Psoas muscle (tissue), 8 donors: ENCODE measurements at places on chromosomes 7 and 10.

DNA sequence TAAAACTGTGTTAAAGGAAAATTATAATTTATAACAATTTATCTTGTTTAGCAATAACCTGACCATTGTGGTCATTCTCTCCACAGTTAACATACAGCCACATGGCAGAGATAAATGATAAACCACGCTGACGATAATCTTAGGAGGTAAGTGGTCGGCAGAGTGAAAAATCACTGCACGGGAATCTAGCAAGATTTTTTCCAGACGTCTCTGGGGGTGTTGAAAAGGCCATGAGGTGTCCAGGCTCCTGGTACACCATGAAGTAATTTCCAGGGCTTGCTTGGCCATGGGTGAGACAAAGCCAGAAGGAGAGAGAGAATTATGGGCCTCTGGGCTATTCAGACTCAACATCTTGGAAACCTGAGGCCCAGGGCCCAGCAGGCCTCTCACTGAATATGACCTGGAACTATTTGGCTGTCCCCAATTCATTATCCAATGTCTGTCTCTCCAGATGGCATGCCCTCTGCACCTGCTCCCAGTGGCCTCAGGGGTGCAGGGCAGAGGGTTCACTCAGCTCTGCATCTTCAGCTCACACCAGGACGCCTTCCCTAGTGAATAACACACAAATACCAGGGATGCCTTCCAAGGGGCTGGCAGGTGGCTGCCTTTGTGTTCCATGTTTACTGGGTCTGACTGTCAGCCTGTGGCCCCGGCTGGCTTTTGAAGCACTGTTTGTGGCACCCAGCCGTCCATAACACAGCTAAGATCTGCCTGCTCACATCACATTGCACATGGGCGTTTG is 590.4 kb upstream of the PFKP start:
- no peak for DNase-seq

DNA sequence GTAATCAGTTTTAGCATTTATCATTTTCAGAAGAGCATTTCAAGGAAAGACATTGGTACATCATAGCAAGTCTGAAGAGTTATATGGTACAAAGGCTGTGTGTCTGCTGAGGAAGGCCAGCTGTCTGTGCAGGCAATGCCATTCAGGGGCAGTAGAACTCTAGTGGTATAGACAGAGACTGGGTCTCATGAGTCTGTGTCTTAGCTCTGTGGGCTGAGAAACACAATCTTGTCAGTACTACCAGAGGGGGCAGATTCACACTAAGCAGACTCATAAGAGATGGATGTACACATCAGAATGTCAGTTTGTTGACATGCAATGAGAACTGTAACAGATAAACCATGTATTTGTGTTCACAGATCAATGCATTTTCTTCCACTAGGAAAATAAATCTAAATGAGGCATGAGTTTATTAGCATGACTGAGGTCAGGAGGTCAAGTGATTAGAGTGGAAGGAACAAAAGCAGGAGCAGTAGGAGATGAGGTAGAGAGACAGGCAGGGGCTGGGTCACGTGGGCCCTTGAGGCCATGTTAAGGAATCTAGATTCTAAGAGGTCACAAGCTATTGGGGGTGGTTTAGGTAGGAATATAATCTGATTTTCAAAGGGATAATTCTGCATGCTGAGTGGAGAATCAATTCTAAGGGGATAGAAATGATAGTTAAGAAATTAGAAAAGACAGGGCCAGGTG is 7.5 kb upstream of the GGCT start:
- DNase-seq = no peak

- no peak for DNase-seq
Measured at GRCh38 chr7:7122701-7123281, 59.6 kb upstream of the C1GALT1 start.

DNA sequence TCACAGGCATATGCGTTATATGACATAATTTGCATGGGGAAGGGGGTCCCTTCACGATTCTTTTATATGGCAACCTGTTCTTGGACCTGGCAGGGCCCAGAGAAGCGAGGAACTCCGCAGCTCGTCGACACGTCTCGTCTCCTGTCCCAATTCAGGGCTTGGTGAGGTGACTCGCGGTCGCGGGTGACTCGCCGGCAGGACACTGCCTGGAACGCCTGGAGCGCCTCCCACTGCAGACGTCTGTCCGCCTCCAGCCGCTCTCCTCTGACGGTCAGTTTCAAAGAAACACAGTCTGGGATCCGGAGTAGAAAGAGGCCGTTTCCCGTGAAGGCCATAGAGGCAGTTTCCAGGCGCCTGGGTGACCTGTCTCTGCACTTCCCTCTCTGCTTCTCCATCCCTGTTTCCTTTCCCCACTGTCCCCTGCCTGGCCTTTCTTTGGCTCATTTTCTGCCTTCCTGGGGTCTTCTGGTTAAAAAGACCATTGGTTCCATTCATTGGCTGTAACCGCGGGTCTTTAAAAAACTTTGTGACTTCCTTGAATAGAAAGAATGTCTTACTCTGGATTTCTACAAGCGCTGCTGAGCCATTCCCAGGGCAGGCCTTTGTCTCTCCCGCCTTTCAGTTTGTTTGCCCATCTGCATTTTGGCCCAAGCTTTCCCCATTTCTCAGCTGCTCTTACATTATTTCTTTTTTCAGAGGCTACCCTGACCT is 1.2 kb downstream of the UPP1 start:
- DNase-seq = peak; percentile 66

- no peak for DNase-seq
Measured at GRCh38 chr10:122530177-122530576, 30.4 kb upstream of the DMBT1 start.

GRCh38 chr10:27745732-27746396 is at the start of gene MKX:
TSS of gene MKX (minus strand) at chr10:27745819. CDS start at chr10:27743415, 2,404 bp downstream.
- peak; percentile 62 for DNase-seq

DNA sequence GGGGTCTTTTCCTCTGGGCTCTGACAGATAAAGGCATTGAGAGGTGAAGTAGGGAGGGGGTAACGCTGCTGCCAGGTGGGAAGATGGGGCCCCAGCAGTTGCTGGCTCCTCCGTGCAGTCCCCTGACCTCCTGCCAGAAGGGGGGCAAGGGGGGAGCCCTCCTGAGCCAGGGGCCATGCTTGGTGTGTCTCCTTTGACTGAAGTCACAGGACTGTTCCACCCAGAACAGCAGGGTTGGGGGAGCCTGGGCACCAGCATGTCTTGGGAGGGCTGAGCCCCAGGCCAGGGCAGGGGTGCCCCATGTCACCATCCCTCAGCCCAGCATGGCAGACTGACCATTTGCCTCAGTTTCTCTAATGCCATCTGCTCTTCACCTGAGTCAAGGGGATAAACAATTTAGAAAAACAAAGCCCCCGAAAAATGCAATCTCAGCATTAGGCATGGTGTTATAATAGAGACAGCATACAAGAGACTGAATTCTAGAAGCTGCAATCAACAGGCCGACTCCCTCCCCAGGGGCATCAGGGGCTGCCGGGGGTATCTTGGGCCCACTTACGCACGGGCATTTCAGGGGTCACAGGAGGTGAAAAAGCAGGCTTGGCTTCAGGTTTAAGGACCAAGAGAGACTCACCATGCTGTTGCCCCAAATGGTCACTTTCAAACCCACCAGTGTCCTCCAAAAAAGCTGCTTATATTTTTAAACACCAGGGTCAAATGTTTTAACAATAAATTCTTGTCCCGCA is 108.6 kb upstream of the GPR26 start:
- no peak for DNase-seq

- DNase-seq = no peak
Measured at GRCh38 chr10:119413093-119413453, 129.4 kb downstream of the RGS10 start.

GRCh38 chr7:143042159-143042789 is 9.9 kb upstream of the OR6V1 start:
- DNase-seq = no peak

DNA sequence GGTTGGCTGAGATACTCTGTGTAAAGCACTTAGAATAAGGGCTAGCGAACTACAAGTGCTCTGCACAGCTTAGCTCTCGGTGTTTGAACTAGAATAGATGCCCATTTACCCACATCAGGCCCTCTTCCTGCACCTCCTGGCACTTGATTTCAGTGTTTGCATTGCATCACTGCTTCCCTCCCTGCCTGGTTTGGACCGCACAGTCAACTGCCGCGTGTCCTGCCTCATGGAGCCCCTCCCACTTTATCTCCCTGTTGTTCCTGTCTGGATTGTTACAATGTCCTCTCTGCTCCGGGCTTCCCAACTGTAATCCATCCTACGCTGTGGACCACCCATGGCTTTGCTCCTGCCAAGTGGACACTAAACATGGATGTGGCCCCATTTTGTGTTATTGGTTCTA is 2.3 kb downstream of the FAM107B start:
- no peak for DNase-seq

DNA sequence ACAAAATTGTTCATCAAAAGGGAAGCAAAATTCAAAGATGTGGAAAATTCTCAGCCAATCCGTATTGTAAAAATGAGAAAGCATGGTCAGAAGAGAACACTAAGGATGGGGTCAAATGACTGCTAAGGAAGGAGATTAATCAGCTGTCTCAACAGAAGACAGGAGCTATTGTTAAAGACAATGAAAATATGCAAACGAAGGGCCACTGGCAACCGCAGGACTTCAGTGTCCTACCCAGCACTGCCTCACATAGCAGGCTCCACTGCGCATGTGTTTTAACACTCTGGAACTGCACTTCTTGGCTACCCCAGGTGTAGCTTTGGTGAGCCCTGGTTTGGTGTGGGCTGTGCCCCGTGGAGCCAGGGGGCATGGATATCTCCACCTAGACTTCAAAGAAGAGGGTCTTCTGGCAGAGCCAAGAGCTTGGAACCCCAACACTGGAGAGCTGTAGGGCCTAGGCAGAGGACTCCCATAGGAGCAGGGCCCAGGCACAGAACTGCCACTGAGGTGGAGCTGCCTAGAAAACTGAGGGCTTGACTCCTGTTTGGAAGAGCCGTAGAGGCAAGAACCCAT is 176.2 kb upstream of the GDF10 start:
- no peak for DNase-seq

- peak; percentile 16 for DNase-seq
Measured at GRCh38 chr10:5511885-5512280, 12.5 kb upstream of the CALML5 start.

DNA sequence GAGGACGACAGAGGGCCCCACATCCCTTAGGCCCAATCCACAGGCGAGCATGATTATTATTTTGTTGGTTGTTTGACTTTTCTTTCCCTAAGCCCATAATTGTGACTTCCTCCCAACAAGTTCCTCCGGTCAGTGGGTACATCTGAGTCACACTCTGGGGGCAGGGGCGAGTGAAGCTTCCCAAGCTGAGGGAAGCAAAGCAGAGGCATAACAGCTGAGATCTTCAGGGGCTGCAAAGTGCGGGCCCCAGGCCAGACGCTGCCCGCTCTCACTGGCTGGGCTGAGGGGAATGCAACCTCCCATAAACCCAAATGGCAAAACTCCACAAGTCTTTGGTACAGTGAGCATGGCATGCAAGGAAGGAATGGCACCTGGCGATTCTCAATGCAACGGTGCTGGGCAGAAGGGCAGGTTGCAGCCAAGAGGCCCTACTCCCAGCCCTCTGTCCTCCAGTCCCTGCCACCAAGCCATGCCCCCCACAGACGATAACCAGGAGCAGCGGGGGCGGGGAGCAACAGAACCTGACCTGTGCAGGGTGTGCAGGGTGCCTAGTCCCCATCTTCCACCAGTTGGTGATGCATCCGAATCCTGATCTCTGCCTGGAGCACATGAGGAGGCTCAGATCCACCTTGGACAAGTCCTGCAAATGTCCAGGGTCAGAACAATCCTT is 25.3 kb downstream of the TNS3 start:
- DNase-seq = peak; percentile 39

DNA sequence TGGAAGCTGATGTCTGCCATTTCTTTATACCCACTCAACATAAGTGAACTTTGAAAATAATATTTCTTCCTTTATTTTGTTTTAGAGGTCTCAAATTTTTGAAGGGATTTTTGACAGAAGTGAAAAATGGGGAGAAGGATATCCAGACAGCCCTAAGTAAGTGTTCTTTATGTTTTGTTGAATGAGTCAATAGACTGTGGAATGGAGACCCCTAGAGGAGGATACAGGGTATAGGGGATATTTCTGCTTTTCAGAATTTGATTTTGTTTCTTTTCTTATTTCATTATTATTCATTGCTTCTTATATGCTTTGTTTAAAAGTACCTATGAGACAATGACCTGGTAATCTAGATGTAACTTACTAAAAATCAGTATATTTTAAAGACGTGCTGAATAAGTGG is 34.4 kb downstream of the PLEKHA8 start:
- no peak for DNase-seq

- no peak for DNase-seq
Measured at GRCh38 chr10:10996966-10997620, 20.6 kb upstream of the CELF2 start.

- no peak for DNase-seq
Measured at GRCh38 chr10:123301077-123301857, 147.1 kb downstream of the BUB3 start.

GRCh38 chr10:88879534-88880281 is at the start of gene STAMBPL1:
TSS of gene STAMBPL1 (plus strand) at chr10:88880245. CDS start at chr10:88901709, 21,464 bp downstream.
- peak; percentile 72 for DNase-seq

GRCh38 chr10:52818019-52818418 is 45.4 kb upstream of the MBL2 start:
- no peak for DNase-seq

GRCh38 chr10:59362144-59362958 is at the start of gene FAM13C:
TSS of gene FAM13C (minus strand) at chr10:59362549. CDS start at chr10:59362460, 89 bp downstream.
- peak; percentile 62 for DNase-seq

DNA sequence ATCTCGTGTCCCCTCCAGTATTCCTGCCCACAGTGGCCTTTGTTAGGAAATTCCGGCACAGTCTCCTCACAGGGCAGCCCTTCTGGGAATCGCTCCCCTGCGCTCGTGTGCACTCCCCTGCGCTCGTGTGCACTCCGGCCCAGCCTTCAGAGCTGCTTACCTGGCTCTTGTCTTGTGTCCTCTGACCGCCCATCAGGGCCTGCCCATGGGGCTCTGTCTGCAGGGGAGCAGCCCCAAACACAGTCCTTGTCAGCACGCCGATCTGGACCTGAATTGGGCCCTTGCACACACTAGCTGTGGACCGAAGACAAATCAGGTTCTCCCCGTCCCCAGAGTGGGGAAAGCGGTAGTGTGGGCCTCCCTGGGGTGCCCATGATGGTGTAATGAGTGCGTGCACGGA is 179.4 kb downstream of the CUX1 start:
- DNase-seq = peak; percentile 20

- DNase-seq = peak; percentile 54
Measured at GRCh38 chr10:99329554-99330346, 594 bp downstream of the CNNM1 start.

- DNase-seq = no peak
Measured at GRCh38 chr7:99409806-99410205, 1.0 kb downstream of the BUD31 start.

DNA sequence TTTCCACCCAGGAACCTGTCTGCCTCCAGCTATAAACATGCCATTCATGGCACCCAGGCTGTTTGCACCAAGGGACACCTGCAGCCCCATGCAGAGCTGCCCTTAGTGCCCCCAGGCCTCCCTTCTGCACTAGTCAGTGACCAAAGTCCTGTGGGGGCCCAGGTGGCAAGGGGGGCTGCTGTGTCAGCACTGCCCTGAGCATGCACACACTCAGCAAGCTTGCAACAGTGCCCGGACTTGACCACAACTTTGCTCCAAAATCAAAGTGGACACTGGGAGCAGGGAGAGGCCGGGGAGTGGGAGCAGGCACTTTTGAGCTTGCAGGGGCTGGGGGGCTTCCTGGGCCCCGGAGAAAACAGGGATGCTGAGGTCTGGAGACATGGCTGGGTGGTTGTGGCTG is 192.9 kb upstream of the MBL2 start:
- DNase-seq = no peak
